Fibroblast of mammary gland (primary cell): ENCODE measurements at places on chromosomes 1 and 21.

- DNase-seq: no peak
Measured at GRCh38 chr1:33962061-33962460, 98.2 kb downstream of the HMGB4 start.

GRCh38 chr21:45386728-45387371 lies 18.1 kb upstream of the COL18A1 start:
- peak; percentile 98 for DNase-seq

DNA sequence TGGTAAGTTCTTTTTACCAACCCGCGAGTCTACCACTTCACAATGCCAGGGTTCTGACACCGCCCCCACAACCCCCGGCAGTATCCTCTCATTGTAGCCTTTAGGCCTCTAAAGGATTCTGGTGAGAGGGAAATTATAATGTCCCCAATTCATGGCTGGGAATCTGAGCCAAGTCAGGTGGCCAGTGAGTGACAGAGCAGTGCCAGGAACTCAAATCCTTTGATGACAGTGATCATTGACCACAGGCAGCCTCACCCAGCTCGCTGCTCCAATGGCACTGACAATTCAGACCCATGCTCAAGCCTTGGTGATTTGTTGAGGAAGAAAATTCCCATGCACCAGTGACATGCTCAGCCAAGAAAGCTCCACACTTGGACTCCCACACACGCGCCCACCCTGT lies 63.4 kb upstream of the CSF1 start:
- DNase-seq: no peak

GRCh38 chr1:197910120-197910991 lies 6.8 kb upstream of the LHX9 start:
- DNase-seq: no peak

GRCh38 chr1:79777481-79778219 lies 771.1 kb upstream of the ADGRL4 start:
- DNase-seq: no peak

DNA sequence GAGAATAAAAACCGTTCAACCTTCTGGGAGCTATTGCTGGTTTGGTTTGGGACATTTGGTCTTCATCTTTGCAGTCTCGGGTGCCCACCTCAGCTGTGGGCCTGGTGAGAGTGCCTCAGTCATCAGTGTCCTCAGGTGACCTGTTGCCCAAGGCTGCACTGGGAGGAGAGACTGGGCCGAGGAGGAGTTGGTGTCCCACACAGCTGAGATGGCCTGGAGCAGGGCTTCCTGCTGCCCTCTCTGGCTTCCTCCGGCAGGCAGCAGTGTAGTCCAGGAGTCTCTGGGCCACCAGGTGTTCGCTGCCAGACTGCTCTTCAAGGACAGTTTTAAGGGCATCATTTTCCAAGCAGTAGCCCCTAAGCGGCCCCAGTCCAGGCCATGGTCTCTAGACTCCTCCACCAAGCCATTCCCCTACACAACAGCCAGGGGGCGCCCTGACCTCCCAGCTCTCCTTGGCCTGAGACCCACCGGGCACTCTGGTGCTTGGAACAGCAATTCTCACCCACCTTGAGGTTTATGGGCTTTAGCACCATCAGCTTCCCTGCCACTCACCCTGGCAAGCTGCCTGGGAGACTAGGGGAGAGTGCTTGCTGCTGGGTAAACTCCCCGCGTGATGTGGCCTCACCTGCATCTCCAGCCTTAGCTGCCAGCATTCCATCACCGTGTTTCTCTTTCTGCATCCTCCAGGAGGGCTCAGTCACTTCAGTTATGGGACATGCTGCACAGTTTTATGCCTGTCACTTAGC lies 9.1 kb upstream of the SYTL1 start:
- peak; percentile 44 for DNase-seq

- no peak for DNase-seq
Measured at GRCh38 chr1:196059210-196059609, 549.0 kb downstream of the KCNT2 start.

- DNase-seq: peak; percentile 57
Measured at GRCh38 chr1:182917378-182917777, 35.6 kb downstream of the SHCBP1L start.

DNA sequence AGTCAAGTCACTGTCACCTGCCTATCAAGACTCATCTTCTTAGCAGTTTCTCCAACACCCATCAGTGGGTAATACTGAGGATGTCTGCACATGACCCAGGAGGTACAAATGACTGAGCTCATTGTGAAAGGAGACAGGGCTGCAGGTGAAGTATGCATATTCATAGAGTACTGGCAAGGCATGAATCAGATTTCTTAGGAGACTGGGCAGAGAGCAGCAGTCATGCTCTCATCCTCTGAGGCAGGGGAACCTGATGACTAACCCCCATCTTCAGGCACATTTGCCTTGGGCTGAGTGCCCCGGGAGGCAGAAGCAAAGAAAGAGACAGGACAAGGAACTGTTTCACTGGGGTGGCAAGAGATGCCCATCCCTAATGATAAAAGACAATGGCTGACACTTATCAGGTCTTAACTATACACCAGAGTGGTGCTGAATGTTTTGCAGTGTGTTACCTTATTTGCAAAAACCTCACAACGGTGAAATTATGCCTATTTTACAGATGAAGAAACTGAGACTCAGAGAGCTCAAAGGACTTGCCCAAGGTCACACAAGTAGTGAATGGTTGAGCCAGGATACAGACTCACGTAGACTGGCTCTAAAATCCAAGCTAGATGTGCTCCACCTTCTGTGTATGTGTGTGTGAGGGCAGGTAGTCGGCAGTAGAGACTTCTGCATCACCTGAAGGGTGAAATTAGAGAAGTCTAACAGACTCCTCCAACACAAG lies 9.2 kb upstream of the GRHL3 start:
- peak; percentile 38 for DNase-seq

DNA sequence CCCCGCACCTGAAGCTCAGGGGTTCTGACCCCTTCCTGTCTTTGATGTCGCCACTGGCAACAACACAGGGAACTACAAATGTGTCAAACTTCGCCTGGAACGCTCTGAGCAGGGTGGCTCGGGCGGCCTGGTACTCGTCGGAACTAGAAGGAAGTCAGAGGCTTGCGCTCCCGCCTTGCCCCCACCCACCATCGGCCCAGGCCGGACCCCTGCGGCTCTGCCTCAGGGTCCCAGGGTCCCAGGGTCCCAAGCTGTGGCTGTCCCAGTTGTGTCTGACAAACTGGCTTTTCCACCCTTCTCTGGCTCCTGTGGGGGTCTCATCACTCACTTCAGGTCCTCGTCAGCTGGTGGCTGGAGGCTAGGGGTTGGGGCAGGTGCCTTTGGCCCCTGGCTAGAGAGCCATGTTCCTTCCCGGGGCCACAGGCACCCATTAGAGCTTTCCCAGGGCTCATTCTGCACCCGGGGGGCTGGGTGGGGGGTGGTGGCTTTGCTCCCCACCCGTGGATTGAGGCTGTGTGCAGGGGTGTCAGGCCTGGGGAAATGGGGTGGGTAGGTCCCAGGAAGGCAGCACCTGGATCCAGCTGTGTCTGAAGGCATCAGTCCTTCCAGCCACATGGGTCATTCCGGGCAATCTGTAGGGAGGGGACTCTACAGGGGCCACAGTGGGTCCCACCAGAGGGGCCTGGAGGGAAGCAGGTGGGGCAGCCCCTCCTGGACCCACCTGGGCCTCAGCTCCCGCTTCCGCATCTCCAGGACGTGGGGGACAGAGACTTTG lies 8.0 kb upstream of the TMEM52 start:
- DNase-seq: no peak
